ENCODE measurements at places on chromosomes 16 and 17.

- no peak for DNase-seq
Measured at GRCh38 chr16:13902677-13903076, 17.3 kb upstream of the ERCC4 start.

GRCh38 chr16:20383106-20384029 is 21.2 kb downstream of the PDILT start:
- DNase-seq, result peak; percentile 48

GRCh38 chr17:40108970-40109824 is 8.8 kb upstream of the NR1D1 start:
- DNase-seq, result peak; percentile 16

GRCh38 chr17:29041571-29041970 is 1.4 kb upstream of the PIPOX start:
- DNase-seq, result no peak

GRCh38 chr17:49397586-49397985 is 17.1 kb downstream of the PHB1 start:
- DNase-seq, result no peak

- no peak for DNase-seq
Measured at GRCh38 chr17:20180661-20181060, 171.5 kb downstream of the SPECC1 start.

DNA sequence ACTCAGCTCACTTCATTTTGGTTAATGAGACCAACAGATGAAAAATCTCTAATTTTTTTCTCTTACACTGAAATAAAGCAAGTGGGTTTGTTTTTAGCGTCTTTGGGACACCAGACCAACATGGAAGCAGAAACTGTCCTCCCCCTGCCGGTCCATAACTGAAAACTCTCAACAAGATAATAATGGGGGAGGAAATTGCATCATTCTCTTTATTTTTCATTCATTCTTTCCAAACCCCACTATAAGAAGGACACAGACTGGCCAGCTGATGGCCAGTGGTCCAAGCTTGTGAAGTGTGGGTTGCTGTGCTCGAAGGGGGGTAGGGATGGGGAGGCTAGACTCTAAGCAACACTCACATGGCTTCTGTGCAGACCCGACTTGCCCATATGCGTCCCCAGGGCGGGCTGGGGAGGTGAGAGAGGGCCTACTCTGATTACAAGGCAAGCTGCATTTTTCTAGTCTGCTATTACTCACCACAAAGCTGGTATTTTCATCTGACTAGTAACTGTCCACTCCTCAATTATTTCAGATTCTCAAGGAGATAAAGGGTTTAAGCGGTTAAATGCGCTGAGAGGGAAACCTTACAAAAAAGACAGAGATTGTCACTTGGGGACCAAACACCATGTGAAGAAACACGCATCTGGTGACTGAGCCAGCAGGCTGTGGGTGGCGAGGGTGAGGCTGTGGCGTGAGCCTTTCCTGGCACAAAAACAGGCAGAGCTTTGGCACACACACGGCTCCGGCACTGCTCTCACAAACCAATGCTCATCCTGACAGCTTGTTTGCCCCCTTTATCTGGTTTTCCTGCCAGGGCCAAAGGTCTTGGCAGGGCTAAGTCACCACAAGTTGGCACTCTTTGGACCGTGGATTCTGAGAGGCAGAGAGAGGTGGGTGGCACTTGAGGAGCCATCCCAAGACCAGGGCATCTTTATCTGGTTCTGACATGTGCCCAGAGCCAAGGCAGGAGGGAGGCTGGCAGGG is 38.2 kb downstream of the MARF1 start:
- DNase-seq, result no peak

DNA sequence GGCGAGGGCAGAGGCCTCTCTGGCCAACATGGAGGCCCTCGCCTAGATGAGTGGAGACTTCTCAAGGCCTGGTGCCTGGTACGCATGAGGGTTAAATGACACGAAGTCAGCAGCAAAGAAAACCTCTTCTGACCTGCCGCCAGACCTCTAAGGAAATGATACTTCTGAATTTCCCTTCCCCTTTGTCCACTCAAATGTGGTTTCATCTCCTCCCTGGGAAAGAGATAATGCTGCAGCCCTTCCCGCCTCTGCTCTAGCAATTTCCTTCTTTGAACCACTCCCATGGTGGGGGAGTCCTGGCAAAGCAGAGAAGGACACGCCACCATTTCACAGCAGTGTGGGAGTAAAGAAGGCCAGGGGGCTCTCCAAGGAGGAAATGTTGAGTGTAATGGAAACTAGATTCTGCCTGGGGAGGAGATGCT is 65.7 kb upstream of the BCAR1 start:
- peak; percentile 76 for DNase-seq

GRCh38 chr17:79633154-79633553 is 22.3 kb upstream of the RBFOX3 start:
- no peak for DNase-seq

DNA sequence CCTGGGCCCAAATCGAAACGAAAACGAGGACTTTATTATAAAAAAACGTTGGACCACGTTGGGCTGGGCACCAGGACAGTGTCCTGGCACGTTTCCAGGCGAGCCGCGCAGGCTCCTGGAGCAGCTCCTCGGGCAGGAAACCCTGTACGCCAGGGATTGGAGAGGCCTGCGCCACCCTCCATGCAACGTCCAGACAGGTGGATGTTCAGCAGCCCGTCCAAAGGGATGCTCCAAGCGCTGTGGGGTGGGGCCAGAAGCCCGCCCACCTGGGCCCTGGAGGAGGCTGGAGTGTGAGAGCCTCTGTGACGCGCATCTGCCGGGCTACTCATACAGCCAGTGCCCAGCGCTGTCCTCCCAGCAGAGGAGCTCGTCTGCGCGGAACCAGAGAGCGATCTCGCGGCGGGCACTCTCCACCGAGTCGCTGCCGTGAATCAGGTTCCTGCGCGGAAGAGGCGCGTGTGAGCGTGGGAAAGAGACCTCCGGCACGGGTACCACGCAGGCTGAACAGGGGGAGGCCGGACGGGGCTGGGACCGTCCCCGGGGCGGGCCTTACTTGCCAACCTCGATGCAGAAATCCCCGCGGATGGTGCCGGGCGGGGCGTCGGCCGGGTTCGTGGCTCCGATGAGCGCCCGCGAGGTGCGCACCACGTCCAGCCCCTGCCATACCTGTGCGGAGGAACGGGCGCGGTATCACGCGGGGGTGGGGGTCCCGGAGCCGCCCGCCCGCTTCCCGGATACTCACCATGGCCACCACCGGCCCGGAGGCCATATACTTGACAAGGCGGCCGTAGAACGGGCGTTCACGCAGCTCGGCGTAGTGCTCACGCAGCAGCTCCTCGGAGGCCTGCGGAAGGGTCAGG is 785 bp downstream of the NME3 start:
- no peak for DNase-seq

- DNase-seq, result no peak
Measured at GRCh38 chr17:76123749-76124581, 17.1 kb downstream of the FOXJ1 start.

DNA sequence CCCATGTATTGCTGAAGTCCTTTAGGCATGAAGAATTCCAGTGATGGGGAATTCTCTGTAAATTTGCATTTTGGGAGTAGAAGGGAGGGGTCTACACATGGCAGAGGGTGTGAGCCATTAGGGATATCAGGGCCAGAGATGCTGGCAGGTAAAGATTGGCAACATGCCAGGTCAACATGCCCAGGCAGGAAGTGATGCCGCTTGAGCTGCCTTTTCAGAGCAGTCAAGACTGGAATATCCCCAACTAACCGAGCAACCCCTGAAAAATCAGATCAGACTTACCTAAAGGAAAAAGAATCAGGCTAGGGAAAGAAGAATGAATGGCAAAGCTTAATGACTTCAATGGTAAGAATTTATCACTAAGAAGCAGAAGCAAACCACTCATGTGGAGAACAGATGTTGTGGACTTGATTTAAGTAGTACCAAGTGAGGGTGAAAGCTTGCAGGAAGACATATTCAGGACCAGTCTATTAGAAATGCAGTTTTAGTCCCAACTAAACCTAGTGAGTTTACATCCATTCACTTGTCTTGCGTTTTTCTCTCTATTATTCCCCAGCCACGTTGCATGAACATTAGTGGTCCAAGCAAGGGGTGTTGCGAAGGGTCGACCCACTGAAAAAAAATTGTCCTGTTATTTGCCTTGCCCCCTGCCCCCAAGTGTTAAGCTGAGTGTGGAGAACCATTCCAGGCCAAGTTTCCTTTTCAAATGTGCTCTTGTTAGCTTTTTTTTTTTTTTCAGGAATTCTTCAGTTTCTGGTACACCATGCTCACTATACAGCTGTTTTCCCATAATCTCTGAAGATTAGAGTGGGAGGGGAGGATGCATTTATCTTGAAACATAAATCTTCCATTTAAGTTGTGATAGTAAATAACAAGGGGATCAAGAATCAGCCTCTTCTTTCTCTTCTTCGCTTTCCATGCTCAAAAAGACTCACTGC is 105.2 kb downstream of the ABCA8 start:
- no peak for DNase-seq

- DNase-seq, result peak; percentile 85
Measured at GRCh38 chr17:62675260-62675659, 47.8 kb downstream of the MRC2 start.

- DNase-seq, result no peak
Measured at GRCh38 chr17:82361885-82362633, 3.0 kb downstream of the TEX19 start.

DNA sequence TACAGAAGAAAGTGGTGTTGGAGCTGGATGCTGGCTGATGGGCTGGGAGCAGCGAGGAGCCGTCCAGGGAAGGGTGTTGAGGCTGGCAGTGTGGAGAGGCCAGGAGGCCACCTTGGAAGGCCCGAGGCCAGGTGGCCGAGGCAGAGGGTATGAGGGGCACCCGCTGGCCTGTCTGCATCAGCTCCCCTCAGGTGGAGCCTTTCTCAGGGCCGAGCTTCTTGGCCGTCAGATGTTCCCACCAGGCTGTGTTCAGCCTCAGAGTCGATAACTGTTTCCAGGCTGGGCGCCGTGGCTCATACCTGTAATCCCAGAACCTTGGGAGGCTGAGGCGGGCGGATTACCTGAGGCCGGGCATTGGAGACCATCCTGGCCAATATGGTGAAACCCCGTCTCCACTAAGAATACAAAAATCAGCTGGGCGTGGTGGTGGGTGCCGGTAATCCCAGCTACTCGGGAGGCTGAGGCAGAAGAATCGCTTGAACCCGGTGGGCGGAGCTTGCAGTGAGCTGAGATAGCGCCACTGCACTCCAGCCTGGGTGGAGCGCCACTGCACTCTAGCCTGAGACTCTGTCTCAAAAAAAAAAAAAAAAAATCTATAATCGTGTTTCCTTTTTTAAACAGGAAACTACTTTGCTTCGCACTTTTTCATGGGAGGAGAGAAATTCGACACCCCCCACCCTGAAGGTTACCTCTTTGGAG is 25.3 kb downstream of the MGRN1 start:
- DNase-seq, result no peak

GRCh38 chr17:75645889-75646637 is 12.8 kb downstream of the SMIM5 start:
- peak; percentile 25 for DNase-seq

GRCh38 chr17:28724500-28725165 is 1.4 kb downstream of the TLCD1 start:
- peak; percentile 20 for DNase-seq

DNA sequence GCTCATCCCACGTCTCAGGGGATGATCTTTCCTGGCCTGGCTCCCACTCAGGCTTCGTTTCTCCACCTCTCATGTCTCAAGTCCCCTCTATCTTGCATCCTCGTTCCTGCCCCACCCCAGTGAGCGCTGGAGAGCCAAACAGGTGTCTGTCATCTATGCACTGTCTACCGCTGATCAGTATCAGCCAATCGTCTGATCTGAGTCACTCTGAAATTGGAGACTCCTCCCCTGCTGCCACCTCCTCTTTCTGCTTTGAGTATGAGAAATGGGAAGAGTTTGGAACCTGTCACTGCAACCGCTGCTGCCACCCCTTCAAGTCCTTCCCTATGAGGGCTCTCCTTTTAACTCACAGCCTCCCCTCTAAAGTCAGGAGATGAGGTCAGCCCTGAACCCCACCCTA is 28.0 kb downstream of the FZD2 start:
- no peak for DNase-seq

DNA sequence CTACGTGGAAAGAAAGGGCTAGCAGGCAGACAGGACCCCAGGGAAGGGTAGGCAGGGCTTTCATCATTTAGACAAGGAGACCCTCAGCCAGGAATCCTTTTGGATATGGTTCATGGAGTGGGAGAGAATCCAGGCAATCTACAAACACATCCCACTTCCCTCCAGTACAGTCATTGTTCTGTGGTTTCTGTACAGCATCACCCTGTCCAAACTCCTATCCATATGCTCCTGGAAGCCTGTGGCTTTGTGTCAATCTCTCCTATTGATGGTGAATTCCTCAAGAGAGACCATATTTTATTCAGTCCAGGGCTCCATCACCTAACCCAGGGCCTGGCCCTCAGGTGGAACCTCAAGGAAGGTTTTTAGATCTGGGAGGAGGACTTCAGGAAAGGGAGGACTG is 99.2 kb downstream of the SPACA3 start:
- no peak for DNase-seq

GRCh38 chr16:47204736-47205504 is 61.2 kb upstream of the NETO2 start:
- no peak for DNase-seq

GRCh38 chr17:309361-309888 is 43.2 kb downstream of the RPH3AL start:
- peak; percentile 56 for DNase-seq

Data from femur (tissue), 1 donor.